Esophagus squamous epithelium (tissue), 5 donors: ENCODE measurements at places on chromosomes 4 and X. TPM values are rescaled to one million over a fixed set of nuclear protein-coding genes. Genes with fewer than 3 reads are reported as not detected.
A peak's percentile ranks its signal among the peaks of the same experiment; 100 is the strongest.

Gene MAGEE1
- total RNA-seq: 0.92 TPM

GRCh38 chr4:15410750-15411149 is 17.1 kb upstream of the C1QTNF7 start:
- H3K36me3 ChIP-seq: no peaks in the 10 kb centered on the region
- DNase-seq: no peak
- H3K4me3 ChIP-seq: no peak overlapping the region
- no peaks in the 10 kb centered on the region for H3K27me3 ChIP-seq
- H3K27ac ChIP-seq: peak overlapping the region; percentile 16

GRCh38 chr4:23268072-23268771 is 575.5 kb downstream of the GBA3 start:
- H3K36me3 ChIP-seq: no peaks in the 10 kb centered on the region
- no peak for DNase-seq
- no peaks in the 10 kb centered on the region for H3K4me1 ChIP-seq
- H3K27ac ChIP-seq: no peak overlapping the region
- no peak overlapping the region for H3K4me3 ChIP-seq

Gene CLDN34
- total RNA-seq: 3.1 TPM

DNA sequence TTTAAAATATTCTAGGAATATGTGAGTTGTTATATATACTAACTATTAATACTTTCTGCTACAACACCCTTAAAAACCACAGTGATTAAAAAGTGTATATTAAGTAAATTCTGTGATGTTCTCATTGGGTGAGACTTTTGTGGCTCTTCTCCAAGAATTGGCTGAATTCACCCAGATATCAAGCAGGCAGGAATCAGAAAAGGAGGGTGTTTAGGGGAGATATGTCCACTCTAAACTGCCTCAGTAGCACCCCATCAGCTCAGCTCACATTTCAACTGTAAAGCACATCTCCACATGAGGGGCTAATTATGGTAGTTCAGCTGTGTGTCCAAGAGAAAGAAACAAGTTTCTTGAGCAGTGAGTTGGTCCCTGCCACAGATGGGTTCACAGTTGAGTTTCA is 165.0 kb downstream of the GALNTL6 start:
- no peaks in the 10 kb centered on the region for H3K4me1 ChIP-seq
- H3K4me3 ChIP-seq: no peak overlapping the region
- H3K36me3 ChIP-seq: no peaks in the 10 kb centered on the region
- no peaks in the 10 kb centered on the region for H3K27me3 ChIP-seq

- no peak overlapping the region for H3K4me3 ChIP-seq
- no peaks in the 10 kb centered on the region for H3K4me1 ChIP-seq
- H3K27ac ChIP-seq: no peak overlapping the region
- no peak for DNase-seq
- no peaks in the 10 kb centered on the region for H3K36me3 ChIP-seq
These were observed 178.9 kb downstream of the RAPGEF2 start for GRCh38 chr4:159281771-159282170.

DNA sequence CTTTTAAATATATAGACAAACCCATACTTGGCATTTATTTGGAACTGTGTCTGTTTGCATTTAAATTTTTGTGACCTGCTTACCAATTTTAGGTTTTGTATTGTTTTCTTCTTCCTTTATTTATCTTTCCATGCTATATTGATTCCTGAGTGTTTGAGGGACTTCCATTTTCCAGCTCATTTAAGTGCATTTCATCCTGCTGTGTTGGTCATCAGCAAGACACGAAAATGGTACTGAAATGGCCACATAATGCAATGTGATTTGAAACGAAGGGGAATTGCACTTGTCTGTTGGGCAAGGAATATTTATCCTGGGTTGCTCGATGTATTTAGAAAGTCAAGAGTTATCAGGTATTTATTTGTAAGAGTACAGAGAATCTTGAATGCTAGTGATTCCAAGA is 524.3 kb upstream of the MAGEB2 start:
- H3K4me1 ChIP-seq: no peaks in the 10 kb centered on the region
- no peak overlapping the region for H3K27ac ChIP-seq
- H3K27me3 ChIP-seq: no peaks in the 10 kb centered on the region
- DNase-seq: no peak
